HT-29 (cell line): ENCODE measurements at places on chromosomes 11 and 22. TPM values are rescaled to one million over a fixed set of nuclear protein-coding genes. Genes with fewer than 3 reads are reported as not detected.

DNA sequence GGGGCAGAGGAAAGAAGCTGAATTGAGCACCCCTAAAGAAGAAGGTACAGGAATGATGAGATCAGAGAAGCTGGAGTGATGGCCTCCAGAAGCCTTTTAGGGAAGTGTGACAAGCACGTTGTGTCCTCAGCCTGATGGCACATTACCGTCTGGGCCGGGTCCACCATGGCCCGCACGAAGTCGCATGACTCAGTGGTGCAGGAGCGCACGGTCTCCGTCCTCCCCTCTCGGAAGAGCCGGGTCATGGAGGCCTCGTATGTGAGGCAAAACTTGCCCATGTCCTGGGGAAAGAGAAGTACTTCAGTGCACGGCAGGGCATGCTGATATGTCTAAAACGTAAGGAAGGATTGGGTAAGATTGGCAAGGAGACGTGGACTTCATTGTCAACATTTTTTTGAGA lies 11.2 kb upstream of the TESMIN start:
- no peak for DNase-seq

DNA sequence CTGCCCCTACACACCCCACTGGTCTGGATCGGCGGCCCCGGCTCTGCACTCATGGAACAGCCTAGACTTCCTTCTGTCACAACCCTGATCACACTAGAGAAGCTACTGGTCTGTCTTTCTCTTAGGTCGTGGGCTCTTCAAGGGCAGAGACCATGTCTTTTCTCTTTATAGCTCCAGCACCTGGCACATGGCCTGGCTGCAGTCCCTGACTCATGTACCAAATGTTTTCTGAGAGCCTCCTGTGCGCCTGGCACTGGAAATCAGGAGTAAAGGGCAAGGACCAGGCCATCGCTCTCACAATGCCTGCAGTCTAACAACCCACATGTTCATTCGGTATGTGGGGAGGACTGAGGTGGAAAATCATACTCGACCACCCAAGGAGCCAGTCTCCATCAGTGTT lies 7.5 kb downstream of the ASCC2 start:
- no peak for DNase-seq

DNA sequence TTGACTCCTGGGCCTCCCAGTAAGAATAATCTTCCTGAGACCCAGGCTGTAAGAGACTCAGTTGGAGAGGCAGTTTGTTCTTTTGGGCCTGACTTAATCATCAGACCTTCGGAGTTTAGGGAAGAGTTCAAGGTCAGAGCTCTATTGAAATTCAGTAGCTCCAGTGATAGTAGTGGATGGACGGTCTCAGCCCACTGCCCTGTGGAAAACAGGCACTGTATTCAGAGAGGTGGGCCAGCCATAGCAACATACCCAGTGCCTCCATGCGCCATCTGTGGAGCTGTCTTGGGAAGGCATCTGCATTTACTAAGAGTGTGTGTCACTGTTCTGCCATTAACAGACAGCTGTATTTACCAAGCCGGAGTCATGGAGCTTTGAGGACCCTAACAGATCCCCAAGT lies 2.9 kb downstream of the SMARCB1 start:
- DNase-seq = no peak

GRCh38 chr11:96448225-96448624 lies 58.4 kb downstream of the JRKL start:
- no peak for DNase-seq

GRCh38 chr22:28013611-28014010 lies 94.6 kb upstream of the PITPNB start:
- DNase-seq = no peak

- no peak for DNase-seq
These were observed 976 bp downstream of the DEPDC7 start for GRCh38 chr11:33016654-33017053.

DNA sequence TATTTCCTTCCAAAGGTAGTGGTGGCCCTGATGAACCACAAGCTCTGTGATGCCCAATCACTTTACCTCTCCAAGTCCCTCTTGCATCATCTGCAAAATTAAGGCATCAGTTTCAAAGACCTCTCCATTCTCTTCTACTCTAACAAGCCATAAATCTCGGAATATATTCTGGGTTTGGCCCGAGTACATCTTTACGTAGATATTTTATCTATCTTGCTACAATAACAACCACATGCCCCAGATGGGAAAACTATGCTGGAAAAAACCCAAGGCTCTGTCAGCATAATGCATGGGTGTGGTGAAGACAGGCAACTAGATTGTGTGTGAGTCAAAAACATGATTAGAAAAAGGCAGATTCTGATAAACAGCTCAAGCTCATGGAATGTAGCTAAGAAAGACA lies 228.2 kb upstream of the BLID start:
- no peak for DNase-seq

DNA sequence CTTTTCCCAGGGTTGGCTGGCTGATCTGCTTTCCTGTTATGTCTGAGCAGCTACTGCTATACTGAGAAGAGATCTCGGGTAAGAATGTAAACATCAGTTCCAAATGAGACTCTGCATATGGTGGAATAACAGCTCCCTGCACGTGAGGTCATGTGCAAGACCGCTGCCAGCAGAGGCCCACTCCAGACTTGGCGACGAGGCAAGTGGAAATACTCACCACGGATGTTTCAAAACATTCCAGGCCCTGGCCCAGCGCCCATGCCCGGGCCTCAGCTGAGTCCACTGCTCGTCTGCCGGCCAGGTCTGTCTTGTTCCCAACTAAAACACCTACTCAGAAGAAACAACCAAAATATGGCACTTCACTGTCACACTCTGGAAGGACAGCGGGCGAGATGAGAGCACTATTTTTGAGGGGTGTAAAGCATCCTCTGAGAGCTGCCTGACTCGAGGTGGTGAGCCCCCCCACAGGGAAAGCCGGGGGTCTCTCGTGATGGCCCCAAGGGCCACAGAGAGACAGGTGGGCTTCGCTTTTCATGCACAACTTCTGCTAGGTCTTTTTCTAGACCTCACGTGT lies 13.1 kb downstream of the IFT27 start:
- DNase-seq = no peak

- no peak for DNase-seq
These were observed 26.2 kb upstream of the LDLRAD3 start for GRCh38 chr11:35917676-35918075.

GRCh38 chr22:45007391-45008185 lies 2.2 kb downstream of the PHF21B start:
- no peak for DNase-seq

GRCh38 chr11:65431451-65432099 lies 9.0 kb downstream of the NEAT1 start:
- peak; percentile 56 for DNase-seq

DNA sequence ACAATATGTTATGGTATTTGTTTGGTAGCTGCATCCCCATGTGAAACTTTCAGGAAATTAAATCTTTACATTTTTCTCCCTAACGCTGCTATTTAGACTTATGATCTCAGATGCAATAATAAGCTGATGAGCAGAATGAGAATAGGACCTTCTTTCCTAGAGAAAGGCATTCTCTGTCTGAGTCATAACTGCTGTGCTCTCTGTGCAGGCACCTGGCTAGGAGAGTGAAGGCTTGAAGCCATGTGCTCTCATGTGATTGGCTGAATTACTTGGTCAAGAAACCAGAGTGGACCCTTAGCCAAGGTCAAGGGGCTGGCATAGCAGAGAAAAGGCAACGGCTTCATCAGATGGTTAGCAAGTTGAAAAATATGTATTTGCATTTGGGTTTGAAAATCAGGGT lies 185.0 kb downstream of the ADAMTS15 start:
- DNase-seq = no peak

DNA sequence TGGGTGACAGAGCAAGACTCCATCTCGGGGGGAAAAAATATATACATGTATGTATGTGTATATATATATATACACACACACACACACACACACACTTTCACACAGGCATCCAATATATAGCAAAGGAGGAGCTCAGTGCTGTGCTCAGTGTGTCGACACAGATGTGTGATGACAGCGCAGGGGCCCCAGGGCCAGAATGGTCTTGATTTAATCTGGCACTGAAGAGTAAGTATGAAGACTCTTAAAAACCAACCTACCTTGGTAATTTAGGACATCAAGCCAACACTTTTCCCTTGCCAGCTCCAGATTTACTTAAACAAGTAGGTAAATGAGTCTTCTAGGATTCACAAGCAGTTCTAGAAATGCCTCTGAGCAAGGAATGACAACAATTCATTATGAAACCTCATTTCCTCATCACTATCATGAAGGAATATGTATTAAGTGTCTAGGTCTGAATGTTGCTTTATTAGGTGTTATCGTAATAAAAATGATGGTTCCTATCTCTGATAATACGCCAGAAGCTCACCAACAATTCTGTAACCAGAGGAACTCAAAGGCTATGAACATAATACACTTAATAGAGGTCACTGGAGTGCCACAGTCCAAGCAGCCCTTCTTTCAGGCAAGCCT lies 71.5 kb downstream of the SGSM3 start:
- DNase-seq = no peak

GRCh38 chr11:122695076-122695615 lies 39.6 kb downstream of the UBASH3B start:
- no peak for DNase-seq

DNA sequence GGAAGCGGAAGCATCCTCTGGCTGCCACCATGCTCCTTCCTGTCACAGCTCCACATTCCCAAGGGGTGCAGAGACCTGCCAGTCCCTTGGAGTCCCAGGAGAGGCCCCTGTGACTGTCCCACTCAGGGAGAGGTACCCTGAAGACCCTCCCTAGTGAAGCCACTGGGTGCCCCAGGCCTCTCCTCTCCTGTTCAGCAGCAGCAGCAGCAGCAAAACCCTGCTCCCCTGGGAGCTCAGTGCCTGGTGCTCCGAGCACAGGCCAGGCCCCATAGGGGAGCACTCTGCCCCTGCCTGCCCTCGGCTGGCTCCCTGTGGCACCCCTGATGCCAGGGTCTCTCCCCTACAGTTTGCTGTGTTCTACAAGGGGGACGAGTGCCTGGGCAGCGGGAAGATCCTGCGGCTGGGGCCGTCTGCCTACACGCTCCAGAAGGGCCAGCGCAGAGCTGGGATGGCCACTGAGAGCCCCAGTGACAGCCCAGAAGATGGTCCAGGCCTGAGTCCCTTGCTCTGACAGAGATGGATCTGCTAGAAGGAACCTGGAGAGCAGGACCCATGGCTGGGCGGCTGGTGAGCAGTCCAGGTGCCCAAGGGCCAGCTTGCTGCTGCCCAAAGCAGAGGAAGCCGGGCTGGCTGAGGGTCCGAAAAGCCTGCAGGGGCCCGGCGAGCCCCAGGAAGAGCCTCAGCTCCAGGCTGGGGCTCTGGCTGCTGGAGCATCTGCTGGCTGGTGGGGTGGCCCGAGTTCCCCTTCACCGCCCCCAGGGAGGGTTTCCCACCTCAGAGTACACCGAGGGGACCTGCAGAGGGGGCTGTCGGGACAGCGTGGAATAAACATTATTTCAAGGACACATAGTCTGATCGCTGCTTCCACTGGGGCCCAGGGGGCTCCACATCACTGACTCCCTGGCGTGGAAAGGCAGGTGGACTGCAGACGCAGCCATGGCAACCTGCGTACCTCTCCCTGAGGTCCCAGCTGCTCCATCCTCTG lies 21.3 kb downstream of the TRMU start:
- DNase-seq = no peak

- peak; percentile 93 for DNase-seq
These were observed 603 bp downstream of the CDHR5 start for GRCh38 chr11:623999-624704.

- DNase-seq = no peak
These were observed 6.1 kb downstream of the FADS3 start for GRCh38 chr11:61885166-61885778.

DNA sequence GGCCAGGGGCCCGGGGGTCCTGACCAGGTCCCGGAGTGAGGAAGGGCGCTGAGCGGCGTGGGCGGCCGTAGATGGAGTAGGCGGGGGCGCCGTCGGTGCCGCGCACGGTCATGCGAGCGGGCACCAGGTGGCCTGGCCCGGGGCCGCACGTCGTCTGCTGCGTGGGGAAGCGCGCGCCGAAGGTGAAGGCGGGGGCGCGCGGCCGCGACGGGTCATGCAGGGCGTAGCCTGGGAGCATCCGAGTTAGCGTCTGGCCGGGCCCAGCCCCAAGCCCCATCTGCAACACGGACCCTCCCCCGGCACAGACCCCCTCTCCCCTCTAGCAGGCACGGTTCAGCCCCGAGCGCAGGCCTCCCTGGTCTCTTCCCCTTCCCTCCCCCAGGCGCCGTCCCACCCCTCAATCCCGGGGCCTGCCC lies 1.7 kb upstream of the TYMP start:
- peak; percentile 17 for DNase-seq

DNA sequence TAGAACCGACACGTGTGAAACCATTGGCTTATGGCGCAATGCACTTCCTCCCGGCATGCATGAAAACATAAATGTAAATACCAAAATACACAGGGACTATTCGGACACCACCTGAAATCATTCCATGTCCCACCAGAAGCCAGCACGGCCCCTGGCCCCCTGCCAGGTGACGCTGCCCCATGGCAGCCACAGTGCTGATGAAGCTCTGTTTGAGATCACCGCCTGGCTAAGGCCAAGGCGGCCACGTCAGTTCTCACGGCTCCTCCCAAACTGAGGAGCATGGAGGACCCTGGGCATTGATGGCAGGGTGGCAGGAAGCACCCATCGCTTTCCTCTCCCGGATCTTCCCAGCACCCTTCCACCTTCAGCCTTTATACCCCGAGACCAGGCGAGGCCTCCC lies 89.5 kb downstream of the CDKN1C start:
- no peak for DNase-seq

GRCh38 chr11:109015283-109015682 lies 350.4 kb downstream of the DDX10 start:
- DNase-seq = no peak

- DNase-seq = no peak
These were observed 56.9 kb downstream of the ME3 start for GRCh38 chr11:86615487-86615886.

The SHISA8 gene
- total RNA-seq = not detected in 2 replicates

The C11orf65 gene
- total RNA-seq = 0.64 TPM in 1 of 2 replicates, not detected in the other

The PKDREJ gene
- total RNA-seq = not detected in 2 replicates

The MGAT3 gene
- 1.0 and 1.6 TPM in 2 replicates for total RNA-seq

The CASP5 gene
- total RNA-seq = not detected in 2 replicates

The CHST1 gene
- not detected in 2 replicates for total RNA-seq

The FREY1 gene
- total RNA-seq = 0.31 and 1.7 TPM in 2 replicates

The TSKU gene
- 107 and 118 TPM in 2 replicates for total RNA-seq

The GSTT2 gene
- 0.15 TPM in 1 of 2 replicates, not detected in the other for total RNA-seq
